ENCODE measurements at places on chromosomes 12 and 14. TPM values are rescaled to one million over a fixed set of nuclear protein-coding genes. Genes with fewer than 3 reads are reported as not detected.

Gene TAS2R20
- total RNA-seq, result 2.2 TPM

Gene MAX
- 50.4 TPM for total RNA-seq

Gene TAS2R46
- 1.6 TPM for total RNA-seq

Gene TAMALIN
- total RNA-seq, result 42.7 TPM

Gene SUOX
- 13.8 TPM for total RNA-seq

Gene FAM90A1
- 0.11 TPM for total RNA-seq

Gene CLEC1B
- not detected for total RNA-seq

Gene SLC25A47
- 0.04 TPM for total RNA-seq

Gene MYO1H
- total RNA-seq, result not detected

Gene MGP
- total RNA-seq, result 56.4 TPM

Gene KLHDC2
- 65.6 TPM for total RNA-seq

Gene DEPDC4
- 0.20 TPM for total RNA-seq

Gene ARHGEF40
- 6.2 TPM for total RNA-seq

Gene LBHD2
- not detected for total RNA-seq

Gene MGAT4C
- not detected for total RNA-seq

Gene KRT78
- total RNA-seq, result not detected

Gene KLRD1
- total RNA-seq, result 0.20 TPM

Gene NTF3
- not detected for total RNA-seq

Gene VRTN
- total RNA-seq, result not detected

All from pulmonary artery endothelial cell (primary cell).